Liver (tissue), 10 donors: ENCODE measurements at places on chromosomes 6 and 20.

DNA sequence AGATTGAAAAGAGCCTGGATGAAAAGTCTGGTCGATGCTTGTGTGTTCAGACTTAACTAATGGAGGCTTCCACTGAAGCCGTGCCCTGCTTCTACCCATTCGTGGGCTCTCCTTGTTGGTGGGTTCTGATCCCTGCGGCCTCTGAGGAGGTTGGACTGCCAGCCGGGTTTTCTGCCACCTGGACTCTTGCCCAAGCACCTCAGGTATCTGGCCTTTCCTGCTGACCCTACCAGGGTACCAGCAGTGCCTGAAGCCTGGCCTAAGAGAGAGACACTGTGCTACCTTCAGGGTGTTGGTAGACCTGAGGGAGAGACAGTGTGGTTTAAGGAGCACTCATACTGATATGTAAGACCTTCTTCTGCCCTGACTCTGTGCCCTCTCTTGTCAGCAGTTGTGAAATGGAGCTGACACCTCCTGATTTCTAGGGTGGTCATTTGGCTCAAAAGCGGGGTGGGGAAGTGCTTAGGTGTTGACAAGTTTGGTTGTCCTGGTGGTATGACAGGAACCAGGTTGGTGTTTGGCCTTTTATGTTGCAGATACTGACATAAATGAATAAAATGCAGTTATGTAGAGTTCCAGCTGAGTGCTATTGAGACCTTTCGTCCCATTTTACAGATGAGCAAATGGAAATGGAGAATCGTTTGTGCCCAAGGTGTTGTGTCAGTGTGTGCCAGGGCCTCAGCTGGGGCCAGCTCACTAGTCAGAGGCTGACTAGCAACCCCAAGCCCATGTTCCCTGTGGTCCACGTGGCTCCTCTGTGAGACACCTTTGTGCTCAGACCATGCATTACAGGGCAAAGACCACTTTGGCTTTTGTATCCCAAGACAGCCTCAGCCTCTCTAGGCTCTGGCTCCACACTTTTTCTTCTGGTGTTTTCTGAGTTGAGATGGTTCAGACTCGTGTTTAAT is 3.1 kb downstream of the PLCG1 start:
- no peak for DNase-seq

DNA sequence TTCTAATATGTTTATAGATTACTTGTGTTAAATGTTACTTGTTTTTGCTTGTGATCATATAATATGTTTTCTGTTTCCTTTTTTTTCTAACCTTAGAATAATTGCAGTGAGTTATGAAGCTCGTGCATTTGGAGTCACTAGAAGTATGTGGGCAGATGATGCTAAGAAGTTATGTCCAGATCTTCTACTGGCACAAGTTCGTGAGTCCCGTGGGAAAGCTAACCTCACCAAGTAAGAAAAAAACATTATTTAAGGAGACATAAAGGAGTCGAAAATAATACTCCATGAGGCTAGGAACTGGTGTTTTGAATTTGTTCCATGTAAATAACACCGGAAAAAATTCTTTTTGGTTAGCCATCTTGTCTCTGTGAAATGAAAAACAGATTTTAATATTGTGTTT is 6.9 kb downstream of the POLH start:
- no peak for DNase-seq

- DNase-seq: peak; percentile 69
Measured at GRCh38 chr6:33297956-33298772, 578 bp downstream of the RGL2 start.

DNA sequence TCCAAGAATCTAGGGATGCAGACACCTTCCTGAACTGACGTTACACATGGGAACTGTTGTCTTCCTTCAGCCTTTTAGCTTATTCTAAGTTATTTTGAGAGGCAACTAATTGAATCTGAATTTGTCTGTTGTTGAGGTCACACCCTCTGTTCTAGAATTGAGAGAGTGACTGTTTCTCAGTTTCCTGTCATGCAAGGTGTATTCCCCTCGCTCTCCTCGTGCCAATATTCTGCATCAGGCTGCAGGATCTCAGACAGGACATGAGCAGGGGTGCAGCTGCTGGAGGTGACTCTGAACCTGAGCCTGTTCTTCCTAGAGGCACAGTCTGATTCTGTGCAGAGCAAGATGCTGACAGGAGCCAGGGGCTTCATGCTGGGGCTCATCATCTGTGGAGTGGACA is 52.5 kb downstream of the HLA-DPB1 start:
- DNase-seq: no peak

DNA sequence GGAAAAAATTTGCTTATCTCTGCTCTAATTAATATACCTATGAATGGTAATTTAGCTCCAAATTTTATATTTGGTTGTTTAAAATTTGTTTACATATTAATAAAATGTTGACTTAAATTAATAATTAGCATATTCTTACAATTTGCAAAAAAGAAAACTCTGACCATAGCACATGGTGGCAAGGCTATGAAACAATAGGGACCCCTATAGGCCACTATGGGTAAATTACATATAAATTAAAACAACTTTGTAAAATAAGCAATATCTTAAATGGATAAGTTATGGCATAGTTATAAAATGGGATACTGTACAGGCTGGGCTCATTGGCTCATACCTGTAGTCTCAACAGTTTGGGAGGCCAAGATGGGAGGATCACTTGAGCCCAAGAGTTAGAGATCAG is 76.0 kb downstream of the MKKS start:
- no peak for DNase-seq

- peak; percentile 57 for DNase-seq
Measured at GRCh38 chr20:51563486-51564332, 21.2 kb upstream of the NFATC2 start.

- DNase-seq: no peak
Measured at GRCh38 chr6:56482525-56482924, 160.2 kb downstream of the DST start.

GRCh38 chr6:159106627-159107241 is 61.9 kb upstream of the TAGAP start:
- peak; percentile 89 for DNase-seq

GRCh38 chr20:45459606-45460005 is 9.9 kb upstream of the WFDC2 start:
- DNase-seq: no peak

DNA sequence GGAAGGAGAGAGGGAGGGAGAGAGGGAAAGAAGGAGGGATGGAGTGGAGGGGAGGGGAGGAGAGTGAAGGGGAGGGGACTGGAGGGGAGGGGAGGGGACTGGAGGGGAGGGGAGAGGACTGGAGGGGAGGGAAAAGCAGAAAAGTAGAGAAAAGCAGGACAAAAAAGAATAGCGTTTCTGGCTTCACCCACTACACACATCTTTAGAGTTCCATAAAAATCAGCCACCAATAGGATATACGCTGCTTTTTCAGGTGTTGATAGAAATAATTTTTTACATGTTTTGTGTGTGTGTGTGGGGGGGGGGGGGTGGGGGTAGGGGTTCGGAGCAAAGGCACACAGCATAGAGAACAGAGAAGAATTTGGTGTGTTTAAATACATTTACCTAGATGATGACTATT is 1259.1 kb downstream of the EPHA7 start:
- DNase-seq: no peak

GRCh38 chr20:621125-621756 is 11.1 kb upstream of the TCF15 start:
- no peak for DNase-seq

DNA sequence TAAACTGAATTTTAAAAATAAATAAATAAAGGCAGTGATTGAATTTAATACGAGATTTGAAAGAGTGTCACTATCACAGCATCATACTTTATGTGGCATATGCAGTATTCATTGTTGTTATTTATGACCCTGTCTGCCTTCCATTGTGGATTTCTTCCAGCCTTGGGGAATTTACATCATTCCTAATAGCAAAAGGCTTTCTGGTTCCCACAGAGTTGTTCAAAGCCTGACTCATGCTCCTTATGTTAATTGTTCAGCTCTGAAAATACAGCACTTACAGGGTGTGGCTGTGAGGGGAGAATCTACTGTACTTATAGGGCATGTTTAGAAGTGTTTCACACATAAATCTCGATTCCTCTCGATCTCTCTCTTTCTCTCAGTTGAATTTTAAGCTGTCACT is 54.4 kb downstream of the JAG1 start:
- DNase-seq: no peak

GRCh38 chr6:98824902-98825599 is 9.3 kb upstream of the POU3F2 start:
- no peak for DNase-seq

DNA sequence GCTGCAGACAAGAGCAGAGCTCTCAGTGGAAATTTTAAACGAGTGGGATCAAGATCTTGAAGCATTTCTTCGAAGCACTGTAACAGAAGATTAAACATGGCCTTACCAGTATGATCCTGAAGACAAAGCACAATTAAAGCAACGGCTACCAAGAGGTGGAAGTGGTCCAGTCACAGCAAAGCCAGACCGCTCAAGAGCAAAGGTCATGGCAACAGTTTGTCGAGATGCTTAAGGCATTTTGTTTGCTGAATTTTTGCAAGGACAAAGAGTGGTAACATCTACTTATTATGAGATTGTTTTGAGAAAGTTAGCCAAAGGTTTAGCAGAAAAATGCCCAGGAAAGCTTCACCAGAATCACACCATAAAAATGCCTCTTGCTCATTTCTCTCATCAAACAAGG is 153.4 kb upstream of the CARMIL1 start:
- no peak for DNase-seq

DNA sequence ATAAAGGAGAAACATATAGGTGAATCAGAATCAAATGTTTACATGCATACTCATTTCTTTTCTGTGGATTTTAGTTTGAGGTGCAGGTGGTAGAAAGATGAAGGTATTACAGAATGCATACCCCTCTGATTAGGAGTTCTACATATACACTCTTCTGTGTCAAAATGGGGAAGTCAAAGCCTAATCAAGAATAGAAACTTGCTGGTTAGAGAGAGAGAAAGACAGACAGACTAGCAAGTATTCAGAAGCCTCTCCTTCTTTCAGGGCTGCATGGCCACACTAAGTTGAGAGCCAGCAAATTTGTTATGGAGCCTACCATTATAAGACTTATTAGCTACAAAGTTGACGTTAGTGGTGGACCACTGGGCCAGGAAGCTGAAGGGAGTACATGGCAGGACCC is 358.3 kb upstream of the EYS start:
- no peak for DNase-seq

DNA sequence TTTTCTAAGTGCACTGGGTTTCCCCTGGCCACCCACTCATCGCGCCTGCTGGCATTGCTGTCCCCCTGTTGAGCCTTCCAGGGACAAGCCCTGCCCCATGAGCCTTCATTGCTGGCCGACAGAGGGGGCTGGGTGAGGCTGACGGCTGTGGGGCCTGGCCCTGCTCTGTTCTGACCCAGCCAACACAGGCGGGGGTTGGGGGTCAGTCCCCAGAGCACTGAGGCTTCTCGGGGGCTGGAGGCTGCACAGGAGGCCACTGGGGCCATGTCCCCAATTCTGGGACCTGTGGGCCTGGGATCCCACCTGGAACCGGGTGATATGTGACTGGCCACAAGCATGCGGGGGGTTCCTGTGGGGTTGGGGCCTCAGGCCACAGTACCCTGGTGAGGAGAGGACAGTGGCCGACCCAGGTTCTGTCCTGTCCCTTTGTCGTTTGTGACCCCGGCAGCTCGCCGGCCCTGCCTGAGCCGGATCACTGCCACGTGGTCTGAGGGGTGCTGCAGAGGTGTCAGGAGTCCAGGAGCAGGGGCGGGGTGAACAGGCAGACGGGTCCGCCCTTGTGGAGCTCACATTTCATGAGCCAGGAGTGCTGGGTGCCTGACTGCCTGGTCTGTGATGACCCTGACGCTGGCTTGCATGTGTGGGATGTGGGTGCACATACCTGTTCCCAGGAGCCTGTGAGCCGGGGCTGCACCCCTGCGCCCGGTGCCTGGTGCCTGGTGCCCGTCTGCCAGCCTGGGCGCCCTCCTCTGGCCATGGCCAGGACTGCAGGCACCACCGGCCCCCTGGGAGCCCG is 2.1 kb upstream of the COL20A1 start:
- peak; percentile 72 for DNase-seq

DNA sequence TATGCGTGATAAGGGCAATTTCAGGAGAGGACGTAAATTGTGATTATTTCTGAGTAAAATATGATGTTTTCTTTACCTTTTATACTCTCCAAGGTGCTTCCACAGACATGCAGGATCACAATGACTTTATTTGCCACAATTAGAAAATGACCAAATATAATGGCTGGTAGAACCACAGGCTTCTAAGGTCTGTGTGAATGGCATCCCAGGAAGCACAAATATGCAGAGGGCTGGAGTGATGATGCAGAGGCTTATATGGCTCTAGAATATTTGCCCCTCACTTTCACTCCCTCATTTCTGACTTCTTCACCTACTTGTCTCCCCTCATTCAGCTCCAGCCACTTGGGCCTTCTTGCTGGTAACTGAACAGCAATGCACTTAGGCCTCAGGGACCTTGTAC is 502.1 kb upstream of the MAP3K7 start:
- DNase-seq: no peak

GRCh38 chr6:138824482-138825144 is 28.7 kb downstream of the ECT2L start:
- DNase-seq: no peak

DNA sequence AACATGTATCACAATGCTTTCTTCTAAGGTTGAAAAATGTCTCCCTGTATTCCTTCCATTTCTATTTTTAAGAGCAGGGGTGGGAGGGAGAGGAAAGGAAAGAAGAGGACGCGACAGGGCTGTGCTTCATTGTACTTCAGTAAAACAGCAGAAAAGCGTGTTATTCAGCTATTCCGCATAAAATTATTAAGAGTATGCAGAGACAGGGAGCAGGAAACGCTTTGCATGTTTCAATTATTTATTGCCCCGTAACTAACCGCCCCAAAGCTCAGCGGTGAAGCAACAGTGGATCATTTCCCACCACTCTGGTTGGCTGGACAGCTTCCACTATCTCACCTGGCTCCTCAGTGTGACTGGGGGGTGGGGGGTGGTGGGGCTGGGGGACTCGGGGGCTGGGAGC is 188.9 kb downstream of the TTLL2 start:
- DNase-seq: no peak

GRCh38 chr6:48036316-48036715 is 74.7 kb downstream of the PTCHD4 start:
- no peak for DNase-seq

GRCh38 chr6:92684386-92684785 is 735.0 kb downstream of the EPHA7 start:
- DNase-seq: no peak

- no peak for DNase-seq
Measured at GRCh38 chr6:129490521-129491255, 219.3 kb downstream of the ARHGAP18 start.

- DNase-seq: no peak
Measured at GRCh38 chr6:51648774-51649173, 438.6 kb downstream of the PKHD1 start.

GRCh38 chr6:17972978-17973622 is 14.3 kb downstream of the KIF13A start:
- no peak for DNase-seq

- DNase-seq: peak; percentile 55
Measured at GRCh38 chr6:26311012-26311384, 54.0 kb upstream of the BTN3A2 start.

GRCh38 chr6:35320031-35320410 is 22.3 kb upstream of the PPARD start:
- DNase-seq: no peak
